Hematopoietic multipotent progenitor cell treated with erythropoietin and hydrocortisone succinate and interleukin-3 and kit ligand, for 4 days (in vitro differentiated cells): ENCODE measurements at places on chromosomes 7 and 10.

GRCh38 chr10:82211346-82211745, 336.4 kb downstream of the NRG3 start:
- no peak for DNase-seq

DNA sequence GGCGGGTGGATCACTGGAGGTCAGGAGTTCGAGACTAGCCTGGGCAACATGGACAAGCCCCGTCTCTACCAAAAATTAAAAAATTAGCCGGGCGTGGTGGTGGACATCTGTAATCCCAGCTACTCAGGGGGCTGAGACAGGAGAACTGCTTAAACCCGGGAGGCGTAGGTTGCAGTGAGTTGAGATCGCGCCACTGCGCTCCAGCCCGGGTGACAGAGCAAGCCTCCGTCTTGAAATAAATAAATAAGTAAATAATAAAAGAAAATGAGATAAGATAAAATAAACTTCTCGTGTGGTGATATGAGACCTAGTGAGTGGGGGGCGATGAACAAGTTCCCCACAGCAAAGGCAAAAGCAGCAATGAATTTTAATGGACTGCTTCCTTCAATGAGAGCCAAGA, 33.6 kb upstream of the LMTK2 start:
- no peak for DNase-seq

- no peak for DNase-seq
Observed at GRCh38 chr10:77919713-77920108, 6.8 kb downstream of the DLG5 start.

DNA sequence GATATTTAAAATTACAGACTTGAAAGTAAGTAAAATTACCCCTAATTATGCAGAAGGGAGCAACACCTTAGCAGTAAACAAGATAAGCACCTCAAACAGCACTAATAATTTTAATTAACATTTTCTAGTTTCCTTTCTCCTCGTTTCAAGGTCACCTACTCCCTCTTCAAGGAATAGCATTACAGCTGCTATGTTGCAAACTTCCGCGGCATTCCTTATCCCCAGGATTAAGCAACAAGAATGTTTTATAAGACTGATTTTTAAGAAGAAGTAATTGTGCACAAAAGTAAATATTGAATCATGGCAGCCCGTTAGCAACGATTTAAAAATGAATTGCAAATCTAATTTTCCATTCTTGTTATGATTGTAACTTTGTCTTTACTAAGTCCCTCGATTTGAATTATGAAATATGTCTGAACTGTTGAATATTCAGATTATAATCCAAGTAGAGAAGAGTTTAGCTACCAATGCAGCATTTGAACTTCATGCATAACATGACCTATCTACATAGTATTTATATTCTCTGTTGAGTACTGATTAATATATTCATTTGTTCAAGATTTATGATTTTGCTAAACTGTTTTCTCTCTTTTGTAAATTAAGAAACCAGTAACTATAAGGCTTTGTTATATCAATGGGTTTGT, 593.5 kb upstream of the MGMT start:
- no peak for DNase-seq
